ENCODE measurements at places on chromosomes 11 and 22.
A peak's percentile ranks its signal among the peaks of the same experiment; 100 is the strongest.

DNA sequence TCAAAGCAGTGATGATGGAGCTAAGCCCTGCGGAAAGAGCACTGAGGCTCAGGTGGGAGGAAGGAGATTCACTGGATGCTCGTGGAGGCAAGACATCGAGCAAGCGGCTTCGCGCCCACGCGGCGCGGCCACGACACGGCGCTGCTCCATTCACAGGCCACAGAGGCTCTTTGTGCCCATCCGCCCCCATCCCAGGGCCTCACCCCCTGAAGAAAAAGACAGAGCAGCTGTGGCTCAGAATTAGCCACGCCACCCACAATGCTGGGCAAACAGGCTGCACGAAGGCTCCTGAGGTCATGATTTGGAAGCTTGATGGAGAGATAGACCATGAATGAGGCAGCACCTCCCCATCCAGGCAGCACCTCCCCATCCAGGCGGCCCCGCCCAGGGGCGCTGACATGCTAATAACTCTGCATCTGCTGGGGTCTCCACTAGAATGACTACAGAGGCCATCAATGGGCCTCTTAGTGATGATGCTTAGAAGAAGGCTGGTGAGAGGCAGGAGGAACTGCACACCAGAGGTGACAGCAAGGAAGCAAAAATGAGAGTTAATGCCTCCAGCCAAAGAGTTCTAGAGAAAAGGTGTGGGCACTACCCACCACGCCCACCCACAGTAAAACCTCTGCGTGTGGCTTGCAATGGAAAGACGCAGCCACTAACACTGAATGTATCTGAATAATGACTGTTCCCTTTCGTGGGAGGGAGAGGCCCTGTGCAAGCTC lies 43.5 kb downstream of the MYH9 start:
- peak; percentile 88 for DNase-seq

DNA sequence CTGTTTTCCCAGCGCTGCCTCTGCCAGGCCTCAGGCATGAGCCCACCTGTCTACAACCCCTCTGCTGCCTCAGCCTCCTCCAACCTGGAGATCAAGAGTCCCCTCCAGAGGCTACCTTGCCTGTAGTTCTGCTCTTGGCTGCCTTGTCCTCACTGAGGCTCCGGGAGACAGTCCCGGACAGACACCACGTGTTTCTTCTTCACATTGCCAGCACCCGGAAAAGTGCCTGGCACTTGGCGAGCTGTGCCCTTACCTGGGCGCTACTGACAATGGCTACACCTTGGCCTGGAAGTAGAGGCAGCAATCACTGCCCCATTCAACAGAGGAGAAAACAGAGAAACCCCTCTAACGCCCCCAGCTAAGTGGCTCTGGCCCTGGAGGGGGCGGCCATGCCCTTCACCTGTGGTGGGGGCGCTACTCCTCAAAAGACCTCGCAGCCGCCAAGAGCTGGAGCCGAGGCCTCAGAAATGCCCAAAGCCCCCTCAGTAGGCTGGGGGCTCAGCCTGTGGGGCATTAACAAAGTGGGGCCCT lies 3.0 kb upstream of the NAP1L4 start:
- DNase-seq: no peak

- DNase-seq: no peak
Observed at GRCh38 chr11:6285019-6285418, 25.4 kb downstream of the CCKBR start.

GRCh38 chr11:92969293-92969633 lies 188 bp upstream of the MTNR1B start:
- DNase-seq: no peak

GRCh38 chr11:73257342-73258103 lies 14.6 kb upstream of the P2RY6 start:
- DNase-seq: no peak

- peak; percentile 17 for DNase-seq
Observed at GRCh38 chr22:46201059-46201757, 48.9 kb downstream of the CDPF1 start.

- no peak for DNase-seq
Observed at GRCh38 chr11:94825031-94825430, 56.9 kb downstream of the AMOTL1 start.

GRCh38 chr22:39819429-39819828 lies 74.1 kb downstream of the ENTHD1 start:
- no peak for DNase-seq

DNA sequence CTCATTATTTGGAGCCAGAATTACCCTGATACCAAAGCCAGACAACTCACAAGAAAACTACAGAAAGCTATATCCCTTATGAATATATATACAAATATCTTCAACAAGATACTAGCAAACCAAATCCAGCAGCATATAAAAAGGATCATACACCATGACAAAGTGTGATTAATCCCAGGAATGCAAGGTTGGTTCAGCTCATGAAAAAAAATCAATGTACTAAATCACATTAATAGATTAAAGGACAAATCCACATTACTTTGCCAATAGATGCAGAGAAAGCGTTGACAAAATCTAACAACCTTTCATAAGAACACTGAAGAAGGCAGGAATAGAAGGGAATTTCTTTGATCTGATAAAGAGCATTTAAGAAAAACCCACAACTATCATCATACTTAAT lies 50.4 kb upstream of the TEAD1 start:
- no peak for DNase-seq

- peak; percentile 75 for DNase-seq
Observed at GRCh38 chr11:33829430-33830141, 55.3 kb upstream of the FBXO3 start.

- no peak for DNase-seq
Observed at GRCh38 chr22:33720166-33720878, 200.0 kb downstream of the LARGE1 start.

DNA sequence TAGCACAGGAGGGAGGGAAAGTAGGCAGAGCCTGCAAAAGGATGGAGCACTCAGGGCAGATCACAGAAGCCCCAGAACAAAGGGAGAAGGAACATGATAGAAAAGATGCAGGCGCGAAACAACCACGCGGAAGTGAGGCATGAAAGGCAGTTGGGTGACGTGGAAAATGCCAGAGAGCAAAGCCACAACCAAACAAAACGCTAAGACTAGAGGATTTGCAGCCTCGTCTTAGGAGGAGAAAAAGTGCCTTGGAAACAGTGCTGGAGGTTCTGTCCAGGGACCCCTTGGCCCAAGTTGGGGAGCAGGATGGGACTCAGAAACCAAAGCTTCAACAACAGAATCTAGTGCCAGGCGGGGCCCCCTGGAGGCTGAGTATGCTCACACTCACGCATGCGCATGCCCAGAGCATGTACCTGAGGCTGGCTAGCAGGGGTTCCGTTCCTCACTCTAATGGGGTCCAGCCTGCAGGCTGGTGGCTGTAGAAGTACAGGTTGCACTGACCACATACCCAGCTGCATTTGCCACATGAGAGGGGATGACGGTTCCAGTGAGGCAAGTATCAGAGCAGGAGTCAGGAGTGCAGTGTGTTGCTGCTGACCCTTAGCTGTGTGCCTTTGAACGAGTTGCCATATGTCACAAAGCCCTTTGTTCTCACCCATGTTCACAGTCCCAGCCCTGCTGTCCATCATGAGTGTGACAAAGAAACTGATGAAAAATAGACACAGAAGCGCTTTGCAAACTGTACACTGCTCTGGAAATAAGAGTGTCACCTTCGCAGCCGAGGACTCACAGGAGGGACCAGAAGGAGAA lies 568.6 kb upstream of the CADM1 start:
- DNase-seq: no peak

DNA sequence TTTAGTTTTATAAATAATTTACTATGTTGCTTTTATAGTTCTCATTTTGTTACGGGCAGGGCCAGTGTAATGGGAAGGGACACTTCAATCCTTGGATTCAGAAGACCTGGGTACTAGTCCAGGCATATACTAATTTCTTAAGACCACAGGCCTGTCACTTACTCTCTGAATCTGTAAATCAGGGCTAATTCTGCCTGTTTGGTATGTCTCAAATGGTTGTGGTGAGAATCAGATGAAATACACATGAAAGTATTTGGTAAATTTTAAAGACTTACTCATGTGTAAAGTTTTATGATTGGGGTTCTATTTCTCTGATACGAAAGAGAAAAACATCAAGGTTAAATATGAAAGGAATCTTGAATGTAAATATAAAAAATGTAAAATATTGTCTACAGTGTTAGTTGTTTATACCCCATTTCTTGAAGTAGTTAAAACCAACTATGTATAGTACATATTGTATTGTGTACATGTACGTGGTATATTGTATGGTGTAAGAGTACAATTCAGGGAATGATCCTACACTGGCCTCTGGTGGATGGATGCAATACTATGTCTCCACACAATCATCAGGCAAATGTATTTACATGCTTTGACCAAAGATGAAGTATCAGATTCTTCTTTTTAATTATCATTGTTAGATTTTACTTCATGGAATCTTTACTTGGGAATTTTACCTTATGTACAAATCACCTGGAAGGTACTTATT lies 24.5 kb upstream of the RAG2 start:
- peak; percentile 35 for DNase-seq

- no peak for DNase-seq
Observed at GRCh38 chr11:67095214-67095507, 23.9 kb upstream of the KDM2A start.

- no peak for DNase-seq
Observed at GRCh38 chr11:72828692-72829101, 14.5 kb downstream of the ATG16L2 start.

DNA sequence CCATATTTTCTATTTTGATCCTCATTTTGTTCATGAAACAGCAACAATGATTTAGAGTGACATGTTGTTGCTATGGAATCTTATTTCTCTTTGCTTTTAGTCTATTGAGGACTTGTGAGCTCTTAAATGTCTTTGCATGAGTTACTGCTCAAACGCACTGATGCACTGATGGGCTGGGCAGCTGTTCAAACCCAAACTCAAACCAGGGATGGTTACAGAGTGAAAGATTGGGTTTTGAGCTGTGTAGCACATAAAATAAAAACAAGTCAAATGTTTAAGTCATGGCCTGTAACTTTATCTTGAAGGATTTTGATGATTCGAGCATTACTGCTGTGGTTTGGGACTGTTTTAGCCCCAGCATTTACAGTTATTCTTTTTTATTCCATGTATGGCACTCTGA lies 20.1 kb upstream of the NCAM1 start:
- DNase-seq: no peak

GRCh38 chr11:1772270-1773130 lies 8.8 kb upstream of the CTSD start:
- DNase-seq: no peak

- DNase-seq: no peak
Observed at GRCh38 chr11:111406091-111406490, 27.0 kb upstream of the POU2AF1 start.

- no peak for DNase-seq
Observed at GRCh38 chr11:78941226-78941851, 366.7 kb upstream of the NARS2 start.

- DNase-seq: no peak
Observed at GRCh38 chr11:27820249-27820648, 120.0 kb upstream of the BDNF start.

GRCh38 chr22:32237906-32238305 lies 17.2 kb downstream of the SLC5A4 start:
- no peak for DNase-seq

DNA sequence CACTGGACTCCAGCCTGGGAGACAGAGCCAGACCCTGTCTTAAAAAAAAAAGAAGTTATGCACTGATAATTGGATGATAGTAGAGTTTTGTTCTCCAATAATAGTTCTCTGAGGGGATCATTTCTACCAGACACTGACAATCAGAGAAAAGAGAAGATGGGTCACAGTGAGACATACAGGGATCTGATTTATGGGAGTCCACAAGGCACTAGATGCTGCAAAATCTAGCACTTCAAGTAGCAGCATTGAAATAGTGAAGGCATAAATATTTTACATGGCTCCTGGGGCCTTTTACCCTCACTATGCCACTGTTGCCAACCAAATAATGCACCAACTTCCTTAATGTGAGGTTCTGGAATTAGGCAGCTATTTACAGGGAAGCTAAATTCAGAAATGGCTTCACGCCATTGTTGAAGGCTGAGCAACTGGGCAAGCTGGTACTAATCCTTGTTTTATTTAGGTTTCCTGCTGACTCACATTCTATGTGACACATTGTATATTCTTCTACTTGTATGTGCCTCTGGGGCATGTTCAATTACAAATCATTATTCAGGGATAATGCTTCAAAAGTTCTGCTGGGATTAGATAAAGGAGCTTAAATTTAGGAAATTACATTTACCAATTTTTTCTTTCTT lies 38.2 kb upstream of the ABTB2 start:
- no peak for DNase-seq

DNA sequence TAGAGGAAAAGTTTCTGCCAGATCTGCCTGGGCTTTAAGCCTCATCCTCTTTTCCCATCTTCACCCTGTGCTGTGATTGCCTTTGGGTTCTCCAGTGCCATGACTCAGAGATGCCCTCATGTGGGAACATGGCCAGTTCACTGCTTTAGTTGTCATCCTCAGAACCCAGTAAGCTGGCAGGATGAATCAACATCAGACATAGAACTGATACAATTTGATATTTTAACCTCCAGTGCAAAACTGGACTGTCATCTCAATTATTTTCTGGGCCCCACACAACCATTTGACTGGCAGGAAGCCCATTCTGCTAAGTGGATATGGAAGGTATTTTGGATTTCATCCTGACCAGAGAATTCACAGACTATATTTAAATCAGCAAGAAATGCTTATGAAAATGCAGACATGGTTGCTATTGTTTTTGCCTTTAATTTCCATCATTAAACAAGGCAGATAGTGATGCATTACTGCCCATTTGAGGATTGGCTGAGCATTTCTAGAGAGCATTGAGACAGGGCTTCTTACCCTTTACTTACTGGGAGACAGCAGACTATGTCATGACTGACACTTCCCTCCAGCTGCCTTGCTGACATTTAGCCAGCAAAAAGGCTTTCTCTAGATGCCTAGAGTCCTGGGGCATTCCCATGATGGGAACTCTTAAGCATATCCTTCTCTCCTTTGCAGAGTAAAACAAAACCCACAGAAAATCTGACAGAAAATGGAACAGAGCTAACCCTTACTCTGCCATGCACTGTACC lies 327.1 kb upstream of the MTNR1B start:
- no peak for DNase-seq

- no peak for DNase-seq
Observed at GRCh38 chr11:41522899-41523672, 63.6 kb upstream of the LRRC4C start.

DNA sequence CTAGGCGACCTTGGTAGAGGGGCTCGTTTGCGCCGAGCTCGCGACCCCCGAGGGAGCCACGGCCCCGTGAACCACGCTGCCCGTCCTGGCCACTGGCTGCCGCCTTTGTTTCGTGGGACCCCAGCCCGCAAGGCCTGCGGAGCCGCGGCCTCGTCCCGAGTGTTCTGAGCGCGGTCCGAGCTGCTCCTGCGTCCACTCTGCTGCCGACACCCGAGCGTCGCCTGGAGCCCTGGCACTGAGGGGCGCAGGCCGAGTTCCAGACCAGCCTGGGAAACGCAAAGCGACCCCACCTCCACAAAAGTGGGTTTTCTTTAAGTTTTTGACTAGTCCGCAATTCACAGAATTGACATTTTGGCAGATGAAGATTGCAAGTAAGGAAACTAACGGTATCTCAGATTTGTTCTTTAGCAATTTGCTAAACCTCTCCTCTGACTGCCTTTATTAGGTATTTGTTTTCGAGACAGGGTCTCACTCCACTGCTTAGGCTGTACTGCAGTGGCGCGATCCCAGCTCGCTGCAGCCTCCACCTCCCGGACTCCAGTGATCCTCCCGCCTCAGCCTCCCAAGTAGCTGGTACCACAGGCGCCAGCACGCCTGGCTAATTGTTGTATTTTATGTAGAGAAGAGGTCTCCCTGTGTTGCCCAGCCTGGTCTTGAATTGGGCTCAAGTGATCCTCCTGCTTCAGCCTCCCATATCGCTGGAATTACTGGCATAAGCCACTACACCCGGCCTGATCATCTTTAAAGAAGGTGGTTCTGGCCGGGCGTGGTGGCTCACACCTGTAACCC lies 879 bp upstream of the RNH1 start:
- DNase-seq: no peak

- DNase-seq: no peak
Observed at GRCh38 chr11:20327377-20327935, 36.1 kb upstream of the HTATIP2 start.

Data from pons (tissue), 1 donor.